ENCODE measurements at places on chromosomes 11 and 22.

DNA sequence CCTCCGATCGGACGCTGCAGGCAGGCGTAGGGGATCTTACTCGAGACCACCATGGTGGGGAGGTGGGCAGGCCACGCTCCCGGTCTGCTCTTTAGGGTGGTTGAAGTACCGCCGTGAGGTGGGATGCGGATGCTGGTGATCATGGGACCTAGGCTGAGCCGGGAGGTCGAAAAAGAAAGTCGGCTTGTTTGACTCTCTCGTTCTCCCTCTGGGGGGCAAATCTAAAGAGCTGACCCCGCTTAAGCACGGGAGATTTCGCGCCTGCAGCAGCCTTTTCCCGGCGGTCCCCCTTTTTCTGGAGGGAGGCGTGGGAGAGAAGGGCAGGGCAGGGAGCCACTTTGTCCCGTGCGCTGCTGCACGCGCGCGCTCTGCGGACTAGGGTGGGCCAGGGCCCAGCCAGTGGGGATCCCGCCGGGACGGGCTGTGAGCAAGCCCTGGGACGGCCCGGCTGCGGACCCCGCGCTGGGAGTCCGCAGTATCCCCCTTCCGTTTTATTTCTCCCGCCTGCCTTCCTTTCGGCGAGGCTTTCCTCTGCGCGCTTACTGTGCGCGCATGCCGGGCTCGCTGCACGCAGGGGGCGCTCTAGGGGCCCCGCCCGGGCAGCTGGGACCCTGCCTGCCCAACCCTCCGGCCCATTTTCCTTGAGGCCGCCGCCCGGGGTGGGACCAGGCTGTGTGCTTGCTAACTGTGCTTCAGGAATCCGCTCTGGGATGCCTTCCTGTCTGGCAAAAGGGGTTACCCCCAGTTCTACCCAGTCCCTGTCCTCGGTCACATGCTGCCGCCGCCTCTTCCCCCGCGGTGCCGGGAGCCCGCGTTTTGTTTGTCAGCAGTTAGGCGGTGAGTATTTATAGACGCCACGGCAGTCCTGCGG lies 81.0 kb downstream of the PRR5L start:
- no peak for DNase-seq

GRCh38 chr22:50014655-50015401 lies 2.3 kb upstream of the IL17REL start:
- DNase-seq: no peak

DNA sequence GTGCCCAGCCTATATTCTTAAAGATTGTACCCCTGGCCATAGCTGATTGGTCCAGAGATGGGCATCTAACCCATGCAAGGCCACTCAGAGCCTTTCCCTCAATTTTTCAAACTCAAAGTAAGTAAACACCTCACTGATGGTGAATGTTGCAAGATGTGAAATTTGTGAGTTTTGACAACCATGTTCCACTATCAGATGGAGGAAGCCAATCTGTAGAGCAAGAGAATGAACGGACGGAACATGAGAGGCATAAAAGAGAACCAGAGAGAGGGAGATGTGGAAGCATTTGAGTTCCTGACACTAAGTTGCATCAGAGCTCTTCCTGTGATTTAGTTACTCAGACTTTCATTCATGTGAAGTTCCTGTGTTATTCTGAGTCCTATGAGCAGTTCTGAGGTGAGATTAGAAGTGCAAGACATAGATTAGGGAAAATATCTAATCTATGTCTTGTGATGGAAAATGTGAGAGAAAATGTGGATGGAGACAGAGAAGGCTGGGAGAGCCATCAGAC lies 73.3 kb downstream of the PRSS23 start:
- DNase-seq: no peak

DNA sequence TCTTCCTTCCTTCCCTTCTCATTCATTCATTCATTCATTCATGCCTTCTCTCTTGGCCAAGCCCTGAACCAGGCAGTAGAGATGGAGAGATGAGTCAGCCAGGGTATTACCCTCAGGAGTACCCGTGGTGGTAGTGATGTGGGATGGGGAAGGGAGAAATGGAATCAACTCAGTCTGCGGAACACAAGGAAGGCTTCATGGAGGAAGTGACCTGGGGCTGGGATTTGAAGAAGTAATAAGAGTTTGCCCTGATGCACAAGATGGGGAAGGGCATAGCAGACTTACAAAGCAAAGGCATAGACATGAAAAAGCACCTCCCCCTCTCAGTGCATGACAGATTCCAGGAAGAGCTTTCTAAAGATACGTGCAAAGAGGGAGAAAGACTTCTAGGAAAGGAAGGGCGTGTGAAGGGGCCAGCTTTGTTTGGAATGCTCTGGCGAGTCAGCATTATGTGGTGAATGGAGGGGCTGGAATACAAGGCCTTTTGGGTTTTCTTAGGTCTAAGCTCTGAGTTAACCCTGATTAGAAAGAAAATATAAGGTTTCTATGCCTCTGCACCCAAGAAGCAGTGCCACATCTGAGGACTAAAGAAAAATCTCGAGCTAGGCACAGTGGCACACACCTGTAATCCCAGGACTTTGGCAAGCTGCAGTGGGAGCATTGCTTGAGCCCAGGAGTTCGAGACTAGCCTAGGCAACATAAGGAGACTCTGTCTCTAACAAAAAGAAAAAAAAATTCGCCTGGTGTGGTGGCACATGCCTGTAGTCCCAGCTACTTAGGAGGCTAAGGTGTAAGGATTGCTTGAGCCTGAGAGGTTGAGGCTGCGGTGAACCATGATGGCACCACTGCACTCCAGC lies 36.4 kb upstream of the ACER3 start:
- DNase-seq: peak; percentile 63

GRCh38 chr22:48376936-48377712 lies 1450.5 kb downstream of the BRD1 start:
- no peak for DNase-seq

DNA sequence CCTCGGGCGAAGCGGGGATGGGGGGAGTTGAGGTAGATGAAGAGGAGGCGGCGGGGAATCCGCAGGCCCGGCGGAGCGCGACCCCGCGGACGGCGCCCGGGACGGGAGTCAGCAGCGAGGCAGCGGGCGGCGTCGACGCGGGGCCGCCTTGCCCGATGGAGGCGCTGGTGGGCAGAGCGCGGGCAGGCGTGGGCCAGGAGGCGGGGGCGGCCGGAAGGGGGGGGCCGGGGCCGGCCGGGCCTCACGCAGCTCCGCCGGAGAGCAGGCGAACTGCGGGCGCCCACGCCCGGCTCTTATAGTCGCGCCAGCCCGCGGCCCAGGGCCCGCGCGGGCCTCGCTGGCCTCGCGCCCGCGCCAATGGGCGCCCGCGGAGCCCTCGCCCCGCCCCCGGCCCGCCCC lies at the start of gene IGF2:
Gene IGF2, minus strand, starts transcription at position 267 of the 399 bp plus-strand sequence. CDS start 3,866 bp downstream, outside the sequence.
- no peak for DNase-seq

- peak; percentile 92 for DNase-seq
Observed at GRCh38 chr11:3095712-3096361, 38.6 kb upstream of the CARS1 start.

DNA sequence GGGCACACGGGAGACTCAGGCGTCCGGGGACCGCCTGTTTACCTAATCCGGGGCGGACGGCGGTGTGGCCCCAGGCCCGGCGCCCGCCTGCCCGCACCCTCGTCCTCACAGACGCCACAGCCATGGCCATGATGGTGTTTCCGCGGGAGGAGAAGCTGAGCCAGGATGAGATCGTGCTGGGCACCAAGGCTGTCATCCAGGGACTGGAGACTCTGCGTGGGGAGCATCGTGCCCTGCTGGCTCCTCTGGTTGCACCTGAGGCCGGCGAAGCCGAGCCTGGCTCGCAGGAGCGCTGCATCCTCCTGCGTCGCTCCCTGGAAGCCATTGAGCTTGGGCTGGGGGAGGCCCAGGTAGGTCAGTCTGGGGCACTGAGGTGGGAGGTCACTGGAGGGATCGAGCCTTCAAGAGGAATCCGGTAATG lies 10.0 kb upstream of the RAB1B start:
- no peak for DNase-seq

- DNase-seq: peak; percentile 13
Observed at GRCh38 chr22:37428649-37429586, 1.6 kb upstream of the ELFN2 start.

DNA sequence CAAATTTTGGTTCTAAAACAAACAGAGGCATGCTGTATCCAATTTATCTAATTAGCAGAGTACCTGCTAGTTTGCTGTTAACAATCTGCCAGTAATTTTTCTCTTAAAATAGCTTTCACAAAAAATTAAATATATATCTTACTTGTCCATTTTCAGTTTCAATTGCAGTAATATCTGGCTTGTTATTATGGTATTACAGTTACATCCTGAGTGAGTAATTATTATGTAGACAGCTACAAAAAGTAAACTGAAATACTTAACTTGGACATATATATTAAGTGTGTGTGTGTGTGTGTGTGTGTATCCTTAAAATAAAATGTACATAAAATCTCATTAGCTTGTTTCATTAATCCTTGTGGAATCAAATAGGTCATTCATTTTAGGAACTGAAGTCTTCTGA lies 148.7 kb downstream of the LUZP2 start:
- no peak for DNase-seq

- no peak for DNase-seq
Observed at GRCh38 chr22:28669387-28669786, 10.3 kb downstream of the TTC28 start.

GRCh38 chr11:94821439-94821838 lies 53.3 kb downstream of the AMOTL1 start:
- DNase-seq: no peak

All from A172 (cell line).